Dorsolateral prefrontal cortex (tissue), 122 donors: ENCODE measurements at places on chromosomes 5 and 9. TPM values are rescaled to one million over a fixed set of nuclear protein-coding genes. Genes with fewer than 3 reads are reported as not detected.

The TMEFF1 gene
- total RNA-seq, result 17.0 TPM

DNA sequence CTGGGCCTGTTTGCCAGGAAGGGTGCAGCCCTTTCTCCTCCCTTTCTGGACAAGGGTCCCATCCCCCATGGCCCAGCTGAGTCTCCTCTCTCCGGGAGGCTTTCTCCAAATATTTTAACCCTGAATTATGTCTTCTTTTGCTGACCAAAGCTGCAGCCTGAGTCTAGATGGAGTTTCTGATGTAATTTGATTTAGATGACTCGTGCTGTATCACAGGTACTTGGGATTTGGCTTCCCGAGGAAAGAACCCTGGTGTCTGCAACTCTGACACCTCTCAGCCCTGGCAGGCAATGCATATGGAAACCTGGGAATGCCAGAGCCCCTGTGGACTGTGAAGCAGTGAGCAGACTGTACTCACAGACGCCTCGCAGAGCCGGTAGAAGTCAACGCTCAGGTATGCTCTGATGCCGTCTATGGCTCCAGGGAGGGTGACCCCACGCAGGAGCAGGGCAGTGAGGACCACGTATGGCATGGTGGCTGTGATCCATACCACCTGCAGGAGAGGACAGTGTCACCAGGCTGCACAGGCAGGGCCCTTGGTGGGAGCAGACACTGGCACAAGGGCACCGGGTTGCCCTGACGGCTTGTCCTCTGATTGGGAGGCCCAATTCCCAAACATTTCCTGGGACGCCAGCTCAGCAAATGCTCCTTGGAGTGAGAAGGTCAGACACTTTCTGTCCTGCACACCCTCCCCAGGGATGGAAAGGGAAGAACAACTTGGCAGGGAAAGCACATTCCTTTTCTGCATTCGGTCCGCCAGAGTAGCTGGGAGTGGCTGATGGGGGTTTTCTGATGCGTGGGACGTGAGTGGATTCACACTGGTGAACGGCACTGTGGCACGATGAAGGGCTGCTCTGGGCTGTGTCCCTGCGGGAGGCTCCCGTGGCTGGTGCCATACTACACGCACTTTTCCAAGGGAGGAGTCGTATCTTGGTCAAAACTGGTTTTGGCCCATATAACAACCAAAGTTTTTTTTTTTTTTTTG is 24.7 kb downstream of the SLC6A3 start:
- DNase-seq, result peak; percentile 29

GRCh38 chr5:142481410-142481809 is 156.6 kb upstream of the SPRY4 start:
- no peak for DNase-seq

DNA sequence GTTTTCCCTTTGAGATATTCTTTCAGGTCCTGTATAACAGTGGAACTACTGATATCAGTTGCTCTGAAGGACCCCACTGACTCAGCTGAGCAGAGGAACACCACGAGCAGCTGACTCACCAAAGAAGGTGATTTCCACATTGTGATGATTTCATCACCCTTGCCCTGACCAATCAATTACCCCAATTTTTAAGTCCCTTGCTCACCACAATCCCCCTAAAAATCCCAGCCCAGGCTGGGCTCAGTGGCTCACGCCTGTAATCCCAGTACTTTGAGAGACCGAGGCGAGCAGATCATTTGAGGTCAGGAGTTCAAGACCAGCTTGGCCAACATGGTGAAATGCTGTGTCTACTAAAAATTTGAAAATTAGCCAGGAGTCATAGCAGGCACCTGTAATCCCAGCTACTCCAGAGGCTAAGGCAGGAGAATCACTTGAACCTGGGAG is 125.3 kb upstream of the ABCA1 start:
- no peak for DNase-seq

DNA sequence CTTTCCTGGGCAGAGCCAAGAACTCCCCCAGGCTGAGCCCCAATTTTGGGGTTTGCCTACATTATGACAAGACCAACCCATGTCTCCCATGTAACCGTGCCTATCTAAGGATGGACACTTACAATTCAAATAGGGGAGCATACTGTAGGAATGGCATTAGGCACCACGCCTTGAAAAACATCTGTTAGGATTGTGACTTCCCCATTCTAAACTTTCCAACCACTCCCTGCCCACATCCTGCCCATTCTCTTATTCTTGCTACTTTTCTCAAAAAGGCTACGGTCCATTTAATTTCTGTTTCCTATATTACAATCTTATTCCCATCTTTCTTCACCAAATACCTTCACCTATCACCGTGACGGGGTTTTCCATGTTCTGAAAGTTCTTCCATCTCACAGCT is 99.2 kb downstream of the LPAR1 start:
- no peak for DNase-seq

- no peak for DNase-seq
Measured at GRCh38 chr9:113502427-113503034, 39.0 kb downstream of the RGS3 start.

GRCh38 chr9:75121914-75122558 is 33.7 kb downstream of the OSTF1 start:
- DNase-seq, result no peak

GRCh38 chr5:132662925-132663770 is 5.2 kb downstream of the IL13 start:
- no peak for DNase-seq

The PIP5K1B gene
- 15.7 TPM for total RNA-seq

- no peak for DNase-seq
Measured at GRCh38 chr5:154086641-154087040, 47.9 kb downstream of the MFAP3 start.

DNA sequence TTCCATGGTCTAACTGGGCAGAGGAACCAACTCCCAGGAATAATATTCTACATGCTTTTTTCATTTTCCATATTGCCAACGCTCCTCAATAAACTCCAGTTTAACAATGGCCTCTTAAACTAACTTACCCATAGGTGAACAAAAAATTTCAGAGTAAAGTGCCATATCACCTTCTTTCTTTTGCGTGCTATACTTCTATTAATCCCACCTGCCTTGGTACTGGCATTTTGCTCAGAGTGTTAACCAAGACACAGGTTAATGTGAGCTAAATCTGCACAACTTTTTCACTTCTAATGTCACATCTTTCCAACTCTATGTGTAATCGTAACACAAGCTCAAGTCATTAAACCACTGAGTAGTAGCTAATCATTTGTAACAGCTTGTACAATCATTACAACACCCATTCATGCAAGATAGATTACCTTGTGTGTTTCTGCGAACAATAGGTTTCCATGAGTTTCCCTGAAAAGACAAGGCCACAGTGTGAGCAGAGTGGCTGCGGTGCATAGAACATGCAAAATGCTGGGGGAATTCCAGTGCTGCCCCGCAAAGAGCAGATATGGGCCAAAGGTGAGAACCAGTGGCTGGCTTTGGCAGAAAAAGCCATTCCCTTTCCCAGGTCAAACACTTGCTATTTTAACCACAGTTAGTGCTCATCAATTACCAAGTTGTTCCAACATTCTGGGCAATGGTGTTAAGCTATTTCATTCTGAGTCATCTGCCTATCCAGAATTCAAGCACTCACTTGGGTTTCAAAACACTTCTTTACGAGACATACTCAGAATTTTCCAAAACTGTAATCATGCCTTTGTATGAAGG is 42.8 kb downstream of the TIMD4 start:
- no peak for DNase-seq

GRCh38 chr5:123367739-123368138 is 55.5 kb downstream of the CEP120 start:
- DNase-seq, result no peak

The COL23A1 gene
- 4.0 TPM for total RNA-seq

DNA sequence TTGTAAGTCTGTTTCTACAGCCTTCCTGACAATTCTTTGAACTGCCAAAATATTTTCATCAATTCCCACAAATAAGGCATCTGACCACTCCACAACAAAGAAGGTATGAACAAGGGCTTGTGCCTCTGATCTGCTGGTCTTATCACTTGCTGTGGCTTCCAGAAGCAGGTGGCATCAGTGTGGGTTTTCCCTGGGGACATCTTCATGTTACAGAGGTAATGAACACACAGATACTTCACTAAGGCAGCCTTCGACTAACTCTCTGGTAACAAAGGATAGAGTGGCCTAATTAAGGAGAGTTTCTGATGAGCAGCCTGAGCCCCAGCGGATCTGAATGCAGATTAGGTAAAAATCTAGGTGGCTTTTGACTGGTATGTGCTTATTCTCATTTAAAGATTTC is 15.2 kb upstream of the ERAP2 start:
- no peak for DNase-seq

- no peak for DNase-seq
Measured at GRCh38 chr5:56158331-56158960, 74.7 kb downstream of the ANKRD55 start.

DNA sequence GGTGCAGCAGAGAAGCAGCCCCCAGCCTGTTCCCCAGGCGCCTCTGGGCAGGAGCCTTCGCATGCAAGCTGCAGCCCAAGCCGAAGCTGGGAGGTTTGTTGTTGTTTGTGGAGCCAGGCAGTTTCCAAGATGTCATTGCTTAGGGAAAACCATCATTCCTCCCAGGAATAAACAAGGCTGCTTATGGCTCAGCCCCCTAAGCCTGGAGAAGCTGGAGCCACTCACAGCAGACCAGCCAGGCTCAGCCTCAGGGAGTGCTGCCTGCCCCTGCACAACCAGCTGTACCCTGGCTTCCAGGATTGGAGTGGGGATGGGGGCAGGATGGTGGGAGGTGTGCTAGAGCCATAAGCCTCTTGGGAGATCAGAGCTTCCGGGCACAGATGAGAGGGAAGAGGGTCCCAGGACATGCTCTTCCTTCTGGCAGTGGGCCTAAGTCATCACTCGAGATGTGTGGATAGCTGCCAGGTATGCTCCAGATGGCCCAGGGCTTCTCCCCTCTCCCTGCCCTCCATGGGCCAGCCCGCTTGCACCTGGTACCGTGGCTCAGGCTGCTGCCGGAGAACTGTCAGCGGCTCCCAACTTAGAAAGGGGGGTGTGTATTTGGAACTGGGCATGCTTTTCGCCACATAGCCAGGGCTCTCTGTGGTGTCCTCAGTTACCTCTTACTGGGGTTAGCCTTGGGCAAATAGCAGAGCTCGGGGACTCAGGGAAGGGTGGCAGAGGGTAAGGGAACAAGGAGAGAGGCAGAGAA is 105.2 kb downstream of the RGS3 start:
- no peak for DNase-seq

GRCh38 chr5:123119334-123119986 is 30.4 kb downstream of the PRDM6 start:
- no peak for DNase-seq

- DNase-seq, result no peak
Measured at GRCh38 chr5:159552751-159553150, 222.5 kb upstream of the IL12B start.

The INSL6 gene
- total RNA-seq, result not detected

- DNase-seq, result no peak
Measured at GRCh38 chr5:58703925-58704555, 121.2 kb downstream of the RAB3C start.

- DNase-seq, result no peak
Measured at GRCh38 chr9:133483611-133484010, 4.7 kb upstream of the SLC2A6 start.

The VLDLR gene
- 29.2 TPM for total RNA-seq

The HARS2 gene
- total RNA-seq, result 35.9 TPM

The TLR4 gene
- 22.6 TPM for total RNA-seq

The WDR70 gene
- total RNA-seq, result 56.7 TPM

The WDR31 gene
- 6.3 TPM for total RNA-seq

DNA sequence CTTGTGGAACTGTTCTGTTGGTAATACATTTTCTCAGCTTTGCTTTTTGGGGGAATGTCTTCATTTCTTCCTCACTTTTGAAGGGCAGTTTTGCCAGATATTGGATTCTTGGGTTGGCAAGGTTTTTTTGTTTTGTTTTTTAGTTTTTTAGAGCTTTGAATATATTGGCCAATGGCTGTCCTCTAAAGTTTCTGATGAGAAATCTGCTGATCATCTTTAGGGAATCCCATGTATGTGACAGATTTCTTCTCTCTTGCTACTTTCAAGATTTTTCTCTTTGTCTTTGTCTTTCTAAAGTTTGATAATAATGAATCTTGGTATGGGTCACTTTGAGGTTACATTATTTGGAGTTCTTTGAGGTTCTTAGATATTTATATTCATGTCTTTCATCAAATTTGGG is 227.4 kb downstream of the FBXL7 start:
- no peak for DNase-seq

GRCh38 chr5:113748403-113748802 is 234.9 kb downstream of the YTHDC2 start:
- DNase-seq, result no peak

DNA sequence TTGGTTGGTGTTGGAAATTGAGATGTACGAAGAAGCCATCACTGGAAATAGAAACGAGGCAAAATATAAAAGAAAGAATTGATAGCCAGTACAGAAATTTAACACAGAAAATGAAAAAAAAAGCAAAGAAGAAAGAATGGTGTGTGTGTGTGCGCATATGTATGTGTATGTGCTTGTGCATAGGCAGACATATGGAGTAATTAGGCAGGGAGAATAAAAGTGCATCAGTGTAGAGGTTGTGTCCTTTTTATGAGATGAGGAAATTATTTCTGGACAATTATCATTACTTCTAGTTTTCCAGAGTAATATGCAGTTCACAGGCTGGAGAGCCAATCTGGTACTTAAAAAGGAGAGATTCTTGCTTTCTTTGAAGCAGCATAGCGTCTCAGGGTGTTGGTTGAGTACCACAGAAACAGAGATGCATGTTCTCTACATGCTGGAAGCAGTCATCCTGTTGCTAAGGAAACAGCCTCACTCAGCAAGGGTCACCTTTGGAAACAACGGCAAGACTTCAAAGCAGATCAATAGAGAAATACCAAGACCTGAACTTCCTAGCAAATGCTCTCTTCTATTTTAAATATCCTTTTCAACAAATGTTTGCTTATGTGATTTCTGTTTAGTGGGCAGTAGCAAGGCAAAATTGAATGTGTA is 172.7 kb downstream of the TAF11L14 start:
- no peak for DNase-seq

DNA sequence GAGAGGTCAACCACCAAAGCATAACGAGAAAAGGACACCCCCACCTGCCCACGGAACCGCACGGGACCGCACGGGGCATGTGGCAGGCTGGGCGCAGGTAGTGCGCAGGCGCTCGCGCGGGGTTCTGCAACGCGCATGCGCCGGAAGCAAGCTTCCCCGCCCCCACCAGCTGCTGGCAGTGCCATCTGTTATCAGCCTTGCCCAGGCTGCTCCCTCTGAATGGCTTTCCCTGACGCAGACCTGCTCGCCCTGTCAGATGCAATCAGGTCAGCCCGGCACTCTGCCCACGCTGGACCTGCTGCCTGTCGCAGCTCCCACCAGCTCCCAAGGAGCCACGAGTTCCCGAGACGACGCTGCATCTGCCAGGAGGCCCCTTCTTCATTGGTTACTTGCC is 22.8 kb downstream of the PTCH1 start:
- peak; percentile 69 for DNase-seq

GRCh38 chr5:126754609-126755008 is 22.3 kb upstream of the LMNB1 start:
- DNase-seq, result no peak

GRCh38 chr9:2469681-2470221 is 151.8 kb upstream of the VLDLR start:
- DNase-seq, result no peak

The GZMA gene
- not detected for total RNA-seq

GRCh38 chr9:121322037-121322736 is 47.9 kb downstream of the STOM start:
- no peak for DNase-seq

- DNase-seq, result no peak
Measured at GRCh38 chr9:2216591-2216990, 201.4 kb downstream of the SMARCA2 start.
